GOT3 (cell line): ENCODE measurements at places on chromosomes 16 and 17.

- no peak for DNase-seq
These were observed 7.4 kb downstream of the CTNS start for GRCh38 chr17:3643889-3644349.

DNA sequence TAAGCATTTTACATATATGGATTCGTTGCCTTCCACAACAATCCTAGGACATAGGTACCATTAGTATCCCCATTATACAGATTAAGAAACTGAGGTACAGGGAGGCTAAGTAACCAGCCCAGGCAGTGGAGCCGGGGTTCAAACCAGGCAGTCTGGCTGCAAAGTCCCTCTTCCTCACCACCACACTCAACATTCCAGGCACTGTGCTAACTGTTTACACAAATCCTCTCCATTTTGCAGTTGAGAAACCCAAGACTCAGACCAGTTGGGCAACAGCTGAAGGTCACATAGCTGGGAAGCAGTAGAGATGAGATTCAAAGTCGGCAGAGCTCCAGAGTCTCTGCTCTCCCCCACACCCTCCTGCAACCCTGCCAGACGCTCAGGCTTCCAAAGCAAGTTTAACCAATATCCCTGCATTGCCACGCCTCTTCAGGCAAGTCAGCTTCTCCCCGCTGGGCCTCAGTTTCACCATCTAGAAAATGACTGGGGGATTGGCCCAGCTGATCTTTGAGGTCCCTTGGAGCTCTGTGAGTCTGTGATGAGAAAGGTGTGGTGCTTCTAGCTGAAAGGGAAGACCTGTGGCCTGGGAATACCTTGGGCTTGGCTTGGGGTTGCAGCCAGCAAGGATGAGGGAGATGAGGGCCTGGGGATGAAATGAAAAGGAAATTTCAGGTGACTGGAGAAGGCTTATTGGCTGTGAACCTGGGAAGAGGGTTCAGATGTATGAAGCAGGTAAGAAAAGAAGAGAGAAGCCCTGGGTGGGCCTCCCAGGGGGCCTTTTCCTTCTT, 14.0 kb downstream of the CCR7 start:
- DNase-seq = peak; percentile 50

- DNase-seq = no peak
These were observed 42.8 kb downstream of the TNFRSF13B start for GRCh38 chr17:16929035-16929680.

GRCh38 chr16:79436885-79437284, 163.7 kb downstream of the MAF start:
- DNase-seq = no peak

GRCh38 chr17:62739645-62740388, 68.3 kb downstream of the MARCHF10 start:
- DNase-seq = no peak

GRCh38 chr17:53426505-53426904, 396.2 kb upstream of the KIF2B start:
- no peak for DNase-seq

DNA sequence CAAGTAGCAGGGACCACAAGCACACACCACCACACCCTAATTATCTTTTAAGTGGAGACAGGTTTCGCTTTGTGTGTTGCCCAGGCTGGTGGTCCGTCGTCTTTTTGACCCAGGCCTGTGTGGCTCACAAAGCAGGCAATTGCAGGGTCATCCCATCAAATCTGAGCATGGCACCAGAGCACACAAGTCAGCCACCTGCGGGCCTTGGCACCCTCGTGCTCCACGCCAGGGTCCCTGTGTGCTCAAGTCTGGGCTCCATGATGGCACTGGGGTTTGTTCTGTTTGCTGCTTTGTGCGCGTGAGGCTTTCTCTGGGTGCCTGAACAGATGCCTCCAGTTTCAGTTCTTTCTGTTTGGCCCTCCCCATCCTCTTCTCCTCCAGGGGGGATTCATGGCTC, 2.4 kb upstream of the CAPN15 start:
- DNase-seq = no peak

- no peak for DNase-seq
These were observed 293.3 kb downstream of the MAF start for GRCh38 chr16:79307214-79307613.

- no peak for DNase-seq
These were observed 7.8 kb upstream of the RNASEK start for GRCh38 chr17:7004398-7005253.

DNA sequence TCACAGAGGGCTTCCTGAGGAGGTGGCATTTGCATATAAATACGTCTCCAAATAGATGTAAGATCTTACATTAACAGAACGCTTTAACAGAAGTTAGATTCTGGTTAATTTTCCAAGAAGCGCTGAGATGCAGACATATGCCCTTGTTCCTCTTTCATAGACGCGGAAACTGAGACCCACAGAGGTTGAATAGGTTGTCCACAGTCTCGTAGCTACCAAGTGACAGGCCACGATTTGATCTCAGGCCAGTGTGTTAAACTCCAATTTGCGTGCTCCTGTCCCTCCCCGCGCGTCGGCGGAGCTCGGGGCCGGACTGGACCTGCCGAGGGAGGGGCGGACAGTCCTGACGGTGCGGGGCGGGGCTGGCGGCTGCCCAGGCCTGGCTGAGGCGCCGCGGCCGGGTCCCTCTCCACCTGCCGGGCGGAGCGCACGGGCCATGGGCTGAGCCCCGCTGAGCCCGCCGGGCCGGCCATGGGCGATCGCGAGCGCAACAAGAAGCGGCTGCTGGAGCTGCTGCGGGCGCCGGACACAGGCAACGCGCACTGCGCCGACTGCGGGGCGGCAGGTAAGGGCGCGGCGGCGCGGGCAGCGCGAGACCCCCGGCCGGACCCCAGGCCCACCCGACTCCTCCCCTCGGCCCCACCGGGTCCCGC, at the start of gene ADAP2:
ADAP2 (plus strand) TSS at position 402 of the 653 bp plus-strand sequence; CDS start at position 472, 70 bp downstream.
- no peak for DNase-seq

DNA sequence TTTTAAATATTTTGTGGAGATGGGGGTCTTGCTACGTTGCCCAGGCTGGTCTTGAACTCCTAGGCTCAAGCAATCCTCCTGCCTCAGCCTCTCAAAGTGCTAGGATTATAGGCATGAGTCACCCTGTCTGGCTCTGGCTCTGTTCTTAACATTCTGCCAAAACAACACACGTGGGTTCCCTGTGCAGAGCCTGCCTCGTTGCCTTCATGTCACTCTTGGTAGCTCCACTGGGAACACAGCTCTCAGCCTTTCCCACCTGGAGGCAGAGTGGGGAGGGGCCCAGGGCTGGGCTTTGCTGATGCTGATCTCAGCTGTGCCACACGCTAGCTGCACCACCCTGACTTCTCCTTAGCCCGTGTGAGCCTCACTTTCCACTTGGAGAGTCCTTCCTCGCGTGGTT, 19.3 kb downstream of the CRISPLD2 start:
- no peak for DNase-seq

DNA sequence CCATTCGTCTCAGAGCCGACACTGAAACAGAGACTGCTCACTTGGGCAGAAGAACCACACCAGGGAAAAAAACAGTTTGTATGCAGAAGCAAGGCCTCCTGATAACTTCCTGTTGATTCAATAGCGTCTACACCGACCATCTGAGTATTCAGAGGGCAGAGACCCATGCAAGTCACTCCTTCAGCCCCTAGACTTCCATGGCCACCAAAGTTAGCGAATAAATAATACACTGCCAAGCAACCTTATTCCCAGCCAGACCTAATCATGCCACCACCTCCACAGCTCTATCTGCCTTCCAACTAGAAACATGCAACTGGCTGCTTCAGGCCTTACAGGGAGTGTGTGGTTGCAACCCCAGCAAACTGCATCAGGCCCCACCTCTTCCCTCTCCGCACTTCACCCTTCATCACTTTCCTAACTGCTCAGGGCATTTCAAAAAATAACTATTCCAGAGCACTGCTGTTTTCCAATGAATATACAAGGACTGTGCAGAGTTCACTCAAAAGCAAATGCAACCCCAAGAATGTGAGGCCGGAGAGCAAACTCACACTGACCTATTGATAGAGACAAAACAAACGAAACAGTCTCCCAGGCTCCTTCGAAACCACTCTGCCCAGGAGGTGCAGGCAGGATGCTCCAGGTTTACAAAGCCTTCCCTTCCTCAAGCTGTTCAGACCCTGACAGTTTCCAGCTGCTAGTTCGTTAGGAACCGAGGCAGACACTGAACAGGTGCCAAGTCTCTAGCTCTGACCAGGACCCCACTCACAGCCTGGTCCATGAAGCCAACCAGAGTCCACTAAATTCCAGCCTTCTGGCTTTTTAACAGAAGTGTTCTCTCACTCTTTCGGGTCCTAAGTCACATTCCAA, 3.6 kb downstream of the USP7 start:
- DNase-seq = no peak

GRCh38 chr16:14069818-14070217, 1.3 kb upstream of the MRTFB start:
- no peak for DNase-seq

GRCh38 chr16:21600031-21600773, 825 bp downstream of the METTL9 start:
- no peak for DNase-seq

DNA sequence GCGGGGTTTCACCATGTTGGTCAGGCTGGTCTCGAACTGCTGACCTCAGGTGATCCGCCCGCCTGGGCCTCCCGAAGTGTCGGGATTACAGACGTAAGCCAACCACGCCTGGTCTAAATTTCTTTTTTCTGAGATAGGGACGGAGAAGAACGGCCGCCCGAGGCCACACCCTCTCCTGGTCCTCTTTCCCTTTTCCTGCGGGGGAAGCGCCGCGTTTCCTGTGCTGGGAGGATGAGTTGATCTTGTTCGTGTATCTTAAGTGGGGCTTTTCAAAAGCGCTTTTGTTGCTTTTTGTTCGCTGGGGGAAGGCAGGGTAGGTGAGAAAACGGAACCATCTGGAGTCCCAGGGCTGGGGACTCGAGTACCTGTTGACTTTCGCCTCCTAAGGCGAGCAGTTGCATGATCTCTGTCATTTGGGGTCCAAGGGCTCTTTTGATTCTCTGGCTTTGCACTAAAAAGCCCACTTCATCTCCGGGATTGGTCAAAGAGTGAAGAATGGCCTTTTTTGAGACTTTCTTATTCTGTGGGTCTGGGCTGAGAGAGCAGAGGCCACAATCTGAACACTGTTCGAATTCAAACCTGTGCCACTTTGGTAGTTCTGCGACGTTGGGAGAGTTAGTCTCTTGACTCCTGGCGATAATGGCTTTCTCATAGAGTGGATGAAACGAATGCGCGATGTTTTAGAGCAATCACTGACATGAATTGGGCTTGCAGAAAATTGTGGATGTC, 1.3 kb downstream of the FUS start:
- no peak for DNase-seq

GRCh38 chr17:73255671-73256181, 6.0 kb downstream of the CPSF4L start:
- DNase-seq = no peak

- DNase-seq = no peak
These were observed 9.9 kb downstream of the CCDC102A start for GRCh38 chr16:57526498-57526897.

DNA sequence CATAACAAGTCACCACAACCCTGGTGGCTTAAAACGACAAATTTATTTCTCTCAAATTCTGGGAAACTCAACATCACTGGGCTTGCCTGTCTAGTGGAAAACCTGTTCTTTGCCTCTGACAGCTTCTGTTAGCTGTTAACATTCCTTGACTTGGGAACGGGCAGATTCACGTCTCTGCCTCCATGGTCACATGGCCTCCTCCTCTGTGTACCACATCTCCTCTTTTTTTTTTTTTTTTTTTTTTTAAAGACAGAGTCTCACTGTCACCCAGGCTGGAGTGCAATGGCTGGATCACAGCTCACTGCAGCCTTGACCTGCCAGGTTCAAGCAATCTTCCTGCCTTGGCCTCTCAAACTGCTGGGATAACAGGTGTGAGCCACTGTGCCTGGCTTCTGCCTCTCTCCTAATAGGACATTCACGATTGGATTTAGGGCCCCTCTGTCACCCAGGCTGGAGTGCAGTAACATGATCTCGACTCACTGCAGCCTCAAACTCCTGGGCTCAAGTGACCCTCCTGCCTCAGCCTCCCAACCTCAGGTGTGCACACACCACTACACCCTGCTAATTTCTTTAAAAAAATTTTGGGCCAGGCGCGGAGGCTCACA, 11.7 kb upstream of the LLGL1 start:
- DNase-seq = no peak

GRCh38 chr16:30421010-30421409, 8.8 kb downstream of the DCTPP1 start:
- DNase-seq = no peak

GRCh38 chr17:36705283-36705795, 104.0 kb downstream of the MRM1 start:
- no peak for DNase-seq

DNA sequence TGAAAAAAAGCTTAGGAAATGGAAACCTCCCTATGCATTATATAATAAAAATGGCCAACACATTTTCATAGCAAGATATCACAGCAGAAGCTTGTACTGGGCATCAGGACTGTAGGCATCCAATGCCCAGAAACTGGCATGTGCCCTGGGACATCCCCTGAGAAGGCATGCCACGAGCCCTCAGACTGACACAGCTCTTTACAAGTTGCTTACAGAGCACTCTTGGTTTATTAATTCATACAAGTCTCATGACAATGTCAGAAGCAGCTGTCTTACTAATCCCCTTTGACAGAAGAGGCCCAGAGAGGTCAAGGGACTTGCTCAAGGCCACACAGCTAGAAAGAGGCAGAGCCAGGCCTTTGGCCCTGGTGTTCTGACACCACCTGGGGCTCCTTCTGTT, 5.6 kb upstream of the CCL2 start:
- no peak for DNase-seq

DNA sequence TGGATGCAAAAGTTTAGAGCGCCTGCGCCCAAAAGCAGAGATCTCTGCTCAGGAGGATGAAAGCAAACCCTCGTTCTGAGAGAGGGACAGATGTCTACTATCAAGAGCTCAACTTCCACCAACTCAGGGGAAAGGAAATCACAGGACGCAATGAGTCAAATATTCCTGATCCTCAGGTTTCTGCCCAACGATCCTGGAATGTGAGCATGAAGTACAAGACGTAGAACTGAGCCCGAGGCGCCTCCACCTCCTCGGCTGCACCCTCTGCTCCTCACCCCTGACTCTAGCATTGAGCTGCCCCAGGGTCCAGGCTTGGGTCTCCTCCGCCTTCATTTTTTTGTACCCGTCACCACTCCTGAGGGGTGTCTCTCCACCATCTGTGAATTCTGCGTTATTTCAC, 15.4 kb downstream of the IFT140 start:
- no peak for DNase-seq

GRCh38 chr17:17445296-17445924, 31.4 kb upstream of the MED9 start:
- no peak for DNase-seq

GRCh38 chr16:27922433-27922832, 141.1 kb downstream of the GSG1L start:
- no peak for DNase-seq

- DNase-seq = no peak
These were observed at the start of gene TAC4 for GRCh38 chr17:49848019-49848473. TAC4 (minus strand) TSS chr17:49848069; CDS start chr17:49848017, 52 bp downstream.
